ENCODE measurements at places on chromosomes 1 and 21.

GRCh38 chr1:243727503-243728203 is 122.4 kb downstream of the AKT3 start:
- H3K36me3 ChIP-seq: no peaks in the 10 kb centered on the region
- H3K27ac ChIP-seq: no peak overlapping the region
- DNase-seq: no peak

DNA sequence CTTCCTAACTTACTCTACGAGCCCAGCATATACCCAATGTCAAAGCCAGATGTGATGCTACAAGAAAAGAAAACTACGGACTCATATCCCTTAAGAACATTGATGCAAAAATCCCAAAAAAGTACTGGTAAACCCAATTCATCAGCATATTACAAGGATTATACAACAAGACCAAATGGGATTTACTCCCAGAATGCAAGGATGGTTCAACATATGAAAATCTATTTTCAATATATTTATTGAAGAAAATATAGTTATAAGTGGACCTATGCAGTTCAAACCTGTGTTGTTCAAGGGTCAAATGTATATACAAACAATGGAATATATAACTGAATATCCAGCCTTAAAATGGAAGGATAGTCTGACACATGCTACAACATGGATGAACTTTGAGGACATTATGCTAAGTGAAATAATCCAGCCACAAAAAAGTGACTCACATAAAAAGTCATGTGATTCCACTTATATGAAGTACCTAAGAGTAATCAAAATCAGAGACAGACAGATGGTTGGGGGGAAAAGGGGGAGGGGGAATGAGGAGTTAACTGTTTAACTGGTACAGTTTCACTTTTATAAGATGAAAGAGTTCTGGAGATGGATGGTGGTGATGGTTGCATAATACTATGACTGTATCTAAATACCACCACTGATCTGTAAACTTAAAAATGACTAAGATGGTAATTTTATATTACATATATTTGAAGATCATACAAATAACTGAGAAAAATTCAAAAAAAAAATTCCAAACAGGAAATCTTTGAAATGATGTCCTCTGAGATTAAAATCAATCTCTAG is 3.7 kb upstream of the KLF18 start:
- no peaks in the 10 kb centered on the region for H3K4me1 ChIP-seq
- no peak overlapping the region for H3K27ac ChIP-seq
- H3K36me3 ChIP-seq: no peaks in the 10 kb centered on the region
- H3K4me3 ChIP-seq: no peak overlapping the region
- DNase-seq: no peak

DNA sequence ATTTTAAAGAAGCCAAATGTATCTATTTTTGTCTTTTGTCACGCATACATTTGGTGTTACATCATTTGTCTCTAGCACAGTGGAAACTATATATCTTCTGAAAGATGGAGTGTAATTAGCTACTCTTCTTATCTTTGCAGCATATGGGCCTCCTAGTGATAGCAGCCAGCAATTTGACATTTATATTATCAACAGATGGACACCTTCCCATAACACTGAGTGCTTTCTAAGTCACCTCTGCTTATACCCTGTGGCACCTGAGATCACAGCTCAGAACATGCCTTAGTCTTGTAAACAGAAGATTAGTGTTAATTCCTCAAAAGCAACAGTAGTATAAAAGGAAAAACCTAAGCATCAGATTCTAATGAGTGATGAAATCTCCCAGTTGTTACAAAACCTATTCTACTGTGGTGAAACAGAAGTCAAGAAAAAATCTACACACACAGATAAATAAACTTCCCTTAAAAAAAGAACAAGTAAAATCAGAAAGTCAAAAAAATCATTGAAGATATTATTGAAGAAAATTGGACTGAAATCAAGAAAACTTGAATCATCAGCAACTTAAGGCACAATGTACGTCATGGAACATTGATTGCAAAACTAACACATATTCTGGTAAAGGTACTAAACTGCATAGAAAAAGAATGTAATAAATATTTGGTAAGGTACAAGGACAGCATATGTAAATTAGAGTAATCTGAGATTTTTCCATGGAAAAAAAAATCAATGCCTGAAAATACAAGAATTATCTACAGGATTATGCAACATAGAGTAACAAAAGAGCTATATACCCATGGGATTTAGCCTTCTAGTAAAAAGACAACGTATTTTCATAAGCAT is 61.7 kb downstream of the KCNT2 start:
- no peaks in the 10 kb centered on the region for H3K4me1 ChIP-seq
- H3K4me3 ChIP-seq: no peak overlapping the region
- no peak overlapping the region for H3K27ac ChIP-seq
- no peaks in the 10 kb centered on the region for H3K36me3 ChIP-seq

DNA sequence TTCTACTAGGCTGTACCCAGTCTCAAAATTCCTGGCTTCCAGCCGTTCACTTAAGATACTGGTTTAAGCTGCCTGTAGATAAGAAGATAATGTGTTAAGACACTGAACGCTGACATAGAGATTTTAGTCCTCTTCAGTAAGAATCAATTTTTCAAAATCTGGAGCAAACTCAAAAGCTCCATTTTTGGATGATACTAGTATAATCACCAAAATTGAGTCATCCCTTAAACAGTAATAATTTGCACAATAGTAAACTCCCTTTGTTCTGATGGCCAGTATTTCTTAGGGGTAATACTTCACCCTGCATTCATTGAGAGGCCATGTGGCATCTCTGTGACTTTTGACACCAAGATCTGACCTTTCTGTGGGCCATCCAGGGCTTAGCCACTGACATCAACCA is 299.8 kb upstream of the USP25 start:
- H3K27me3 ChIP-seq: peaks cover 10% of the 10 kb centered on the region
- no peak for DNase-seq
- no peaks in the 10 kb centered on the region for H3K36me3 ChIP-seq
- H3K4me1 ChIP-seq: no peaks in the 10 kb centered on the region

- H3K27ac ChIP-seq: no peak overlapping the region
- H3K36me3 ChIP-seq: peaks cover 2% of the 10 kb centered on the region
- no peak overlapping the region for H3K4me3 ChIP-seq
Observed at GRCh38 chr1:15046487-15047165, 106.9 kb upstream of the TMEM51 start.

DNA sequence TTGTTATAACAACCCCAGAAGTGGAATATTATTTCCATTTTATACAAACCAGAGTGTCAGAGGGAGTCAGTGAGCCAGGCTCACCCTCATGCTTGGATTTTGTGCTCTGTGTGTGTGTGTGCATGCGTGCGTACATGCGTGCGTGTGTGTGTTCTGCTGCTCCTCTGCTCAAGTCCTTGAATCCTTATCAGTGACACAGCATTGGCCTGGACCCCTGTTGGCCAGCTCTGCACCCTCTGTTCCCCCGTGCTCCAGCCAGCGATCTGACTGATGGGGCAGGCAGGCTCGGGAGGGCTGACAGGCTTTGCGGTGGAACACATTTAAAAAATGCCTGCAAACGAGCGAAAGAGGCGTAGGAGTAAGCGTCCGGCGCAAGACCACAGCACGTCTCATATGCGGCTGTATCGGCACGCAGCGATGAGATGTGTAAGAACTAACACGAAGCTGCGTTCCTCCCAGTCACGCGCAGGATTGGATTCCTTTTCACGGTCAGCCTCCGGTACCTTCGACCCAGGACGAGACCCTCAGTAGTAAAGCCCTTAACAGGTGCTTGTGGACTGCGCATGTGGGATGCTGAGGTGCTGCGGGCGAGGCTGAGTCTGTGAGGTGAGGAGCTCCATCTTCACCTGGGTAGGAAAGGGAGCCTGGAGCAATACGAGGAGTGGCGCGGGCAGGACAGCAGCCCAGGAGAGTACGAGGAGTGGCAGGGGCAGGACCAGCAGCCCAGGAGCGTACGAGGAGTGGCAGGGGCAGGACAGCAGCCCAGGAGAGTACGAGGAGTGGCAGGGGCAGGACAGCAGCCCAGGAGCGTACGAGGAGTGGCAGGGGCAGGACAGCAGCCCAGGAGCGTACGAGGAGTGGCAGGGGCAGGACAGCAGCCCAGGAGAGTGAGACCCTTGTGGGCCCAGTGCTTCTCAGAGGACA is 130.9 kb downstream of the GALNT2 start:
- no peaks in the 10 kb centered on the region for H3K27me3 ChIP-seq
- no peaks in the 10 kb centered on the region for H3K36me3 ChIP-seq
- no peak overlapping the region for H3K4me3 ChIP-seq
- no peak for DNase-seq
- H3K4me1 ChIP-seq: peaks cover 25% of the 10 kb centered on the region
- H3K27ac ChIP-seq: no peak overlapping the region

DNA sequence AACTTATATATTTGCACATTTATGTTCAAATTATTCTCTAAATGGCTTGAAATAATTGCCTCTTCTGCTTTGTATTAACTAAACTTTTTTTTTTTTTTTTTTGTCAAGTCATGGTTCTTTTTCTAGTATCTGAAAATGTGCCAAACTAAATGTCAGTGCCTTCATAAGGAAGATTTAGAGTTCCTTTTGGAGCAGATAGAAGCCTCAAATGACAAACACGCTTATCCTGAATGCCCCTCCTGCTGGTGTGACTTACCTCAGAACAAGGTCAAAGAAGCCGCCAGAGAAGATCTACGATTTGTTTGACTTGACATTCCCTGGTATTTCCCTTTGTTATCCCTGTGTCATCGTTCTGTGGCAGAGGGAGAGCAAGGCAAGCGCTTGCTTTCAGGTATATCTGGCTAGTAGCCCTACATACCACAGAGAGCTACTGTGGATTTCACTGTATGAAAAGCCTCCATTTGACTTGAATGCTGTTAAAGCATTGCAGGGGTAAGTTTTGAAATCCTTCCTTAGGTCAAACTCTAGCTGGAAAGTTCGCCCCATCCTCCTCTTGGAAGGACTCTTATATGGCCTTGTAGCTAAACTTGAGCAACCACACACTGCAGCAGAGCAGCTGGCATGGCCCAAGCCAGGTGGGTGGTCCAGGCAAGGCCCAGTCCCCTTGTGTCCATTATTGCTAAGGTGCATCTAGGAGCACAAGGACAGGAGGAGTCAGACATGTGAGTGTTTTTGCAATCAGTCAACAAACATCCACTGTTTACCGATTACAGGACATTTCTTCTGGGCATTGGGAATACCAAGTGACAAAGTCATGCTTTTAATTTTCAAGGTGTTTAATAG is 285.4 kb upstream of the USP25 start:
- H3K4me1 ChIP-seq: peaks cover 4% of the 10 kb centered on the region
- no peaks in the 10 kb centered on the region for H3K27me3 ChIP-seq
- no peak overlapping the region for H3K4me3 ChIP-seq
- DNase-seq: no peak
- peaks cover 2% of the 10 kb centered on the region for H3K36me3 ChIP-seq
